Mesendoderm (in vitro differentiated cells): ENCODE measurements at places on chromosomes 5 and 9.

- DNase-seq = no peak
- no peaks in the 10 kb centered on the region for H3K36me3 ChIP-seq
- no peaks in the 10 kb centered on the region for H3K27me3 ChIP-seq
These were observed 6.6 kb upstream of the ENC1 start for GRCh38 chr5:74647096-74647495.

GRCh38 chr9:91071184-91071990, 269.8 kb downstream of the SYK start:
- H3K27me3 ChIP-seq = no peaks in the 10 kb centered on the region
- DNase-seq = no peak
- H3K4me1 ChIP-seq = no peaks in the 10 kb centered on the region
- no peak overlapping the region for H3K4me3 ChIP-seq
- no peak overlapping the region for H3K27ac ChIP-seq
- no peaks in the 10 kb centered on the region for H3K36me3 ChIP-seq

- no peaks in the 10 kb centered on the region for H3K36me3 ChIP-seq
- no peaks in the 10 kb centered on the region for H3K27me3 ChIP-seq
- peaks cover 4% of the 10 kb centered on the region for H3K4me1 ChIP-seq
- DNase-seq = no peak
- no peak overlapping the region for H3K27ac ChIP-seq
These were observed 1002.7 kb upstream of the DMAC1 start for GRCh38 chr9:8802242-8802641.

DNA sequence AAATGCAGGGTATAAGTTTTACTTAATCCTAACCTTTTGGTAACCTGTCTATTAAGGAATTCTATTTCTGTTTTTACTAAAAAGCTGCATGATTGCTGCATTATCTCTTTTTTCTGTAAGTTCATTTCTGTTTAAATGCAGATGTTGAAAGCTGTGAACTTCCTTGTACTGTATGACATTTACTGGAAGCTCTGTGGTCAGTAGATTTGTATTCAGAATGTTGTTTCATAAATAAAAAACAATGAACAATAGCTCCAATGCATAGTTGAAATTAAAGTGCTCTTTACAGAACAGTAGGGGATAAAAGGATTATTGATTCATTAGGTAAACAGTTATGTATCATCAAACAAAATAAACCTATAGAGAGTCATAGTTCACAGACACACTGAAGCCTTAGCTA, 46.5 kb upstream of the FKTN start:
- no peak overlapping the region for H3K4me3 ChIP-seq
- DNase-seq = no peak
- H3K36me3 ChIP-seq = no peaks in the 10 kb centered on the region
- no peak overlapping the region for H3K27ac ChIP-seq

GRCh38 chr5:42974536-42974935, 65.6 kb downstream of the ANXA2R start:
- no peak for DNase-seq
- H3K27ac ChIP-seq = no peak overlapping the region
- H3K27me3 ChIP-seq = no peaks in the 10 kb centered on the region
- no peak overlapping the region for H3K4me3 ChIP-seq
